ENCODE measurements at places on chromosomes 6 and 20. TPM values are rescaled to one million over a fixed set of nuclear protein-coding genes. Genes with fewer than 3 reads are reported as not detected.

GRCh38 chr6:167020206-167020605 is 21.0 kb downstream of the CEP43 start:
- no peak for DNase-seq

Gene MACROD2
- 13.4 TPM for polyA plus RNA-seq

Gene MLIP
- polyA plus RNA-seq, result 0.70 TPM

DNA sequence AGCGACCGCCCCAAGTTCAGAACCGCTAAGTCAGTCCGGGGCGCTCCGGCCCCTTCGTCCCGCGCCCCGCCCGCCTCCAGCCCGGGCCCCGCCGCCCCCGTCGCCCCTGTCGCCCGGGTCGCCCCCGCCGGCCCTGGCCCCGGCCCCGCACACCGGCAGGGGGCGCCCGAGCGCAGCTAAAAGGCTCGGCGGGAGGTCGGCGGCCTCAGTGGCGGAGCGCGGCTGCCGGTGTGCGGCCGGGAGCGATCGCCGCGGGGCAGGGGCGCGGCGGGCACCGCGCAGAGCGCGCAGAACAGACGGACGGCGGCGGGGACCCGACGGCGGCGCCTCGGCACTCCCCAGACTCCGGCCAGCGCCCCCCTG is at the start of gene FNDC1:
FNDC1 (plus strand) TSS at position 208 of the 363 bp plus-strand sequence. CDS start 197 bp downstream, outside the sequence.
- no peak for DNase-seq

Gene OOEP
- polyA plus RNA-seq, result not detected

DNA sequence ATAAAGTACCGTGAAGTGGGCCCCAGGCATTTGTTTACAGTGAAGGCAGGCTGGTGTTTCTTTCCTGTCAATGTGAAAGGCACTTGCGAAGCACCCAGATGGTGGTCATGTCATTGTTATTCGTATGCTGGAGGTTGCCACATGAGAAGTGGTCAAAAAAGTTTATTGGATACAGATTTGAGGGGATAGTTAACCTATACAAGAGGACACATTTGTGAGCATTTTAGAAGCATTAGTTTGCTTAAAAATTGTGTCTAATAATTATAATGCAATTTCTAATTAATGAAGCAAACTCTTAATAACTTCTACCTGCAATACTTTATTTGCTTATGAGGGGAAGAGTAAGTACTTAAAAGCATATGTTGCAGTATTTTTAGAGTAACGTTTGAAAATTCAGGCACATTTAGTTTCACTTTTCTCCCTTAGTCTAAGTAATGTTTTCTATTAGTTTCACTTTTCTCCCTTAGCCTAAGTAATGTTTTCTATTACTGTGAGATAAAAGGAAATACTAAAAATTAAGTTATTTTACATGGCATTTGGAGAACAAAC is 120.7 kb upstream of the CLDN20 start:
- no peak for DNase-seq
